ENCODE measurements at places on chromosomes 2 and 18.

- no peak for DNase-seq
These were observed 133.1 kb downstream of the COPS8 start for GRCh38 chr2:237218756-237219155.

- DNase-seq = no peak
These were observed 31.4 kb upstream of the TMEM177 start for GRCh38 chr2:119647440-119648169.

- DNase-seq = no peak
These were observed 21.2 kb upstream of the HNMT start for GRCh38 chr2:137942833-137943677.

DNA sequence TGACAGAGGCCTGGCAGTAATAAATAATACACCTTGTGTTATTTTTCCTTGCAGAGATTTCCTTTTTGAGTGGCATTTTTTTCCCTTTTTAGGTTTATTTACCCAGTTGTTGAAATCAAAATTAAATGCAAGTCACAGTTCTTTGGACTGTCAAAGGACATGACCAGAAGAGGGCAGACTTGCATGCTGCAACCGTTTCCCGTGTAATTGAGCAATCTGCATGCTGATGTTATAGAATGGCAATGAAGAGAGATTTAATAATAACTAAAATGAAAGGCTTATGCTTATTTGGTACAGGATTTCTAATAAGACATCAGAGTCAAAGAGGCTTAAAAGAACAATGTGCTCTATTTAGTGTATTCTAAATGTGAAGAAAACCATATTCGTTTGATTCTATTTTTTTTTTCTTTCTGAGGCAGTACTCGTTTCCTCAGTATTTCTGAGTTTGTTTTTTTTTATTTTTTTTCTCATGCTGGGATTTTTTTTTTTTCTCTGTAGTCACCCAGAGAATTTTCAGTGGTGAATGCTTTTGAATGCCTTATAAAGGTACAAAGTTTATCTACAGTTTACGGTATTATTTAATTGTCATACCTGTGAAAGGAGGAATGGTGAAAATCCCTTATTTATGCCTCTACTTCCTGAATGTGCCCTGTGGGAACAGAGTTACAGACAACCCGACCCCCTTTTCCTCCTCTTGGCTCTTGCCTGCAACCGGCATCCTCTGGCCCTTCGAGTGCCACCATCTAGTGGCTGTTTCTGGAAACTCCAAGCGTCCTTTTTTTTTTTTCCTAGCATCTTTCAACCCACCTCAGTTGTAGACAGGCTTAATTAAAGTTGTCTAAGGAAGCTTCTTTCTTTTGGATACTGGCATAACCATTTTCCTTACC is 368.5 kb downstream of the LRRTM1 start:
- no peak for DNase-seq

GRCh38 chr18:59878644-59879043 is 21.2 kb upstream of the PMAIP1 start:
- DNase-seq = no peak

DNA sequence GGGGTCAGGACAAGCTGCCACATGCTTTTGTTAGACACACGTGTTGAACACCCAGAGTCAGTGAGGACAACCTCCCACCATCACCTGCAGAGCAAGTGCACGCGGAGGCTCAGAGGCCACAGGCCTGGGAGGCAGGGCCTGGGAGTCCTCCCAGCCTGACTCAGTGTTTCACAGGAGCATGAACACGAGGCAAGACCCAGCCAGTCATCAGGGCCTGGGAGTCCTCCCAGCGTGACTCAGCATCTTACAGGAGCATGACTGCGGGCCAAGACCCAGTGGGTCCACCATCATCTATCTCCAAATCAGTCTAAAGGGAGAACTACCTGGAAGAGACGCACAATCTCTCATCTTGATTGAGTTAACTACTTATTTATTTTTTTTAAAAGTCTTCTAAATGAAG is 112.6 kb upstream of the PXDN start:
- DNase-seq = no peak

DNA sequence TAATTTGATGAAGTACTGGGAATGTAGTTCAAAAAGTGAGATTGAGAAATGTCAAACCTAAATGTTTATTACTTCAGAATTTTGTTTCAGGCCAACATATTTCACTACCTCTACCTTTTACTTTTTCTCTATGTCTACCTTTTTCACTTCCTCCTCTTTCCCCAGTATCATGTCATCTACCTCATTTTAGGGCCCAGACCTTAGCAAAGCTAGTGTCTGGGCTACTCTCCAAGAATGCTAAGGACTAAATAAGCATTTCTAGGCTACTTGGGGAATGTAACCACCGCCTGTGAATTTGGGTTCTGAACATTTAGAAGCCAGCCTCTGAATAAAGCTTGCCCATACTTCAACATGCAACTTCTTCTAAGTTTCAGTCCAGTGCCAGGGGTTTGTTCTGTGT is 330.4 kb downstream of the SLC4A3 start:
- DNase-seq = no peak

- no peak for DNase-seq
These were observed 83.5 kb upstream of the SKOR2 start for GRCh38 chr18:47334966-47335365.

DNA sequence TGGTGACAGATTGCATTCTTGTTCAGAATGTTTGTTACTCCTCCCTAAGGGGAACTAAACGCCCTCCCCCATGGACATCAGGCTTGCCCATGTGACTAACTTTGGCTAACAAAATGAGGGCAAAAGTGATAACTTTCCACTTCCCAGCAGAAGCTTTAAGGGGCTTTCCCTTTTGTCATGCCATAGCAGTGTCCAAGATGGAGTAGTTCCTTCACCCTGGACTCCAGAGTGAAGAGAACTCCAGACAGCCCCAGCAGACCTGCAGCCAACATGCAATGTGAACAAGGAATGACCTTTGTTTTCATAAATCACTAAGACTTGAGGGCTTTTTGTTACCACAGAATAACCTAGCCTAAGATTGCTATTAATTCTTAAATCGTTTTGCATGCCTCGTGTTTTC is 163.5 kb downstream of the ZEB2 start:
- no peak for DNase-seq

GRCh38 chr2:168851674-168852320 is 38.4 kb downstream of the SPC25 start:
- DNase-seq = no peak

GRCh38 chr18:78892721-78893120 is 86.9 kb upstream of the SALL3 start:
- DNase-seq = no peak

DNA sequence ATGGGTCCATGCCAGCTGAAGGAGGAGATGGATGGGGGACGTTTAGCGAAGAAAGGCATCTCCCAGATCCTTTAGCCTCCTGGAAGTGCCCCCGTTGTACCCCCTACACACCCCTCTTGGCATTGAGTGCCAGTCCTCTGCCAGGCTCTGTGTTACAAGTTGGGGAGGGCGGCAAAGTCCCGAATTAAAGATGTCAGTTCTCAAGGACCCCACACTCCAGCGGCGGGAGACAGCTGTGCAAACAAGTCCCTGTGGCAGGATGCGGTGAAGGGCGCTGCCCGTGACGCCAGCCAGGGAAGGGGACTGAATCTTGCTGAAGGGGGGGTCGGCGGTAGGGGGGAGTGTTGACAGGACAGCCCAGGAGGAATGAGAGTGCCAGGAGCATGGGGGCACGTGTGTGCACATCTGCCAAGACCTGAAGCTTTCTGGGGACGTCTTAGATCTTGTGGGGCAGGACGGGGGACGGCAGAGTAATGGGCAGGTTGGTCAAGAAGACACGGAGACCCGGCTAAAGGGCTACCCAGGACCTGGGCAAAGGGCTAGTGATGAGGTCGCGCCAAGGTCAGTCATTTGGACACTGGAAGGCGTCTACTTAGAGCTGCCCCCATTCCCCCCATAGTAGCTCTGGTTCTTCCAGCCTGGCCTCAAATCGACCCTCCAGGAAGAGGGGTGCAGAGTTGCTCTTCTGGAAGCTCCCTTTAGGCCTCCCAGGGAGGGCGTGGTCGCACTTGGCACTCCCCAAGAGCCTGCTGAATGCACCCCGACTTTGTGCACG is 2.8 kb upstream of the CTDSP1 start:
- DNase-seq = peak; percentile 64

GRCh38 chr2:126784045-126784444 is 114.6 kb upstream of the TEX51 start:
- DNase-seq = no peak

GRCh38 chr2:65495251-65495877 is 63.0 kb upstream of the SPRED2 start:
- DNase-seq = no peak

DNA sequence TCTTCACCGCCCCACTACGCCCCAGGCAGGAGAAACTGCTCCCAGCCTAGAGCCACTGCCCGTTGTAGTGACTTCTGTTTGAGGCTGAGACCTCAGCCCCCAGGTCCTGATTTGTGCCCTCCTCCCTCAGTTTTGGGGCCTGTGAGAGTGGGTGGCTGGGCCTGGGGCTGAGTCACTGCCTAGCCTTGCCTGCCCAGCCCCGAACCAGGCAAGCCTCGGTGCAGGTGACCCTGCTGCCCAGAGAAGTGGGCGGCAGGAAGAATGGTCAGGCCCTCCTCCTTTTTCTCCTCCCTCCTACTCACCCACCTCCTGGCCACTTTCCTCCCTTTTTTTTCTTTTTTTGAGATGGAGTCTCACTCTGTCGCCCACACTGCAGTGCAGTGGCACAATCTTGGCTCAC is 66.6 kb downstream of the ZFP36L2 start:
- no peak for DNase-seq

DNA sequence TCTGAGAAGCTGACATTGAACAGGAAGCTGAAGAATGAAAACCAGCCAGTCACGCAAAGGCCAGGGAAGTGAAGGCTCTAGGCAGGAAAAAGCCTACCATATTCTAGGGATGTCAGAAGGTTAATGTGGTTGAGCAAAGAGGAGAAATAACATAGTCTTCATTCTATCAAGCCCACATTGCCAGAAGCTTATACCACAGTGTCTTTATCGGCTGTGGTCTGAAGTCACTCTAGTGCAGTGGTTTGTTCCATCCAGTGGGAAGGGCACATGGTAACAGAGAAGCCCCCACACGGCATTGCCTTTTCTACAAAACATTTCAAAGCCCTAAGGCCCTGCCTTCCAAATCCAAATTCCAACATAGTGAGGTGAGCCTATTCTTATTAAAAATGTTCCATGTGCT is 311.3 kb downstream of the TNS1 start:
- no peak for DNase-seq

- DNase-seq = no peak
These were observed 233.8 kb upstream of the PIK3C3 start for GRCh38 chr18:41721103-41721790.

- DNase-seq = no peak
These were observed 68.2 kb upstream of the CXCR4 start for GRCh38 chr2:136185981-136186776.

DNA sequence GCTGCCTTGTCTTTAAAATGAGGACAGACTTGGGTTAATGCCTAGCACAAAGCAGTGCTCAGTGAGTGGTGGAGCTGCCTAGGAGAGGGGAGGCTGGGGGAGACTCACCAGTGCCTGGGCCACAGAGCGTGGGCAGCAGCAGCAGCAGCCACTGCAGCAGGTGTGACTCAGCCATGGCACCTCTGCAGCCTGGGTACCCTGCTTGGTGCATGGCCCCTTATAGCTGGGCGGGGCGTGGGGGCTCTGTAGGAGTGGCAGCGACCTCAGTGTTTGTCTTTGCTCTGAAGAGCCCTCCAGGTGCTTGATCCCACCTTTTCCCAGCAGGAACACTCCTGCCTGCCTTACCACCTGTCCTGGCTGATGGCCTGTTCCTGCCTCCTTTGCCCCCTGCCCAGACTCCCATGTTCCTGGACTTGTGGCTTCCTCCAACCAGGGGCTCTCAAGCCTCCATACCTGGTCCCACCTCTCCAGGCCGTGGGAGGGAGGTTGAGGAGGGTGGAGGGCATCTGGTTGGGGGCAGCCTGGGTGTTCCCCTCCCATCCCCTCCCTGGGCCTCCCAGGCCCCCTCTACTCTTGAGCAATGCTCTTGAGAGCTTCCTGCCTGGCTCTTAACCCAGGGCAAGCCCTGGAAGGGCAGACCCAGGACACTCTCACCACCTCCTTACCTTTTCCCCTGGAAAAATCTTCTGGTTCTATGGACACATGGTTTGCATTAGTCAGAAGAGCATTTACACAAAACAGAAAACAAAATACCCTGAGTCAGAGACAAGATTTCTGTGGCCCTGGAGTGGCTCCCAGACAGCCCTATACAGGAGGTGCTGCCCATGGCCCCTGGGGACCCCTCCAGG is at the start of gene SFTPB:
Gene SFTPB (minus strand): TSS at position 191 of the 848 bp plus-strand sequence. CDS start 16 bp downstream, at position 175.
- no peak for DNase-seq

GRCh38 chr18:8627107-8627472 is 17.9 kb downstream of the RAB12 start:
- DNase-seq = no peak

- DNase-seq = no peak
These were observed 43.4 kb downstream of the COLEC12 start for GRCh38 chr18:457140-457519.

DNA sequence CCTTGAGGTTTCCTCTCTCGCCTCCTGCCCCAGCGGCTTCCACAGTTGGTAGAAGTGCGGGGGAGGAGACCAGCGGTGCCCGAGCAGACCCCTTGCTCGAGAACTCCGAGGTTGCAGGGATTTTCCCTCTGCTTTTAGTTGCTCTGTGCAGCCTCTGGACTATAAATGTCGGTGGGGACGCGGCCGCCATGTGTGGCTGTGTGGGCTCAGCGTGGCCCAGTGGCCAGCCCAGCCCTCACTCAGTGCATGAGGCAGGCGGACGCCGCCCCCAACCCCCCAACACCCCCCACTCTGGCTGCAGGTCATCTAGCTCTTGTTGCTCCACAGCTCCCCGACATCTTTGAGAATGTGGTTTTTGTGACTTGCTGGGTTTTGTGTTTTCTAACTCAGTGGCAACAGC is 15.3 kb upstream of the D2HGDH start:
- no peak for DNase-seq

DNA sequence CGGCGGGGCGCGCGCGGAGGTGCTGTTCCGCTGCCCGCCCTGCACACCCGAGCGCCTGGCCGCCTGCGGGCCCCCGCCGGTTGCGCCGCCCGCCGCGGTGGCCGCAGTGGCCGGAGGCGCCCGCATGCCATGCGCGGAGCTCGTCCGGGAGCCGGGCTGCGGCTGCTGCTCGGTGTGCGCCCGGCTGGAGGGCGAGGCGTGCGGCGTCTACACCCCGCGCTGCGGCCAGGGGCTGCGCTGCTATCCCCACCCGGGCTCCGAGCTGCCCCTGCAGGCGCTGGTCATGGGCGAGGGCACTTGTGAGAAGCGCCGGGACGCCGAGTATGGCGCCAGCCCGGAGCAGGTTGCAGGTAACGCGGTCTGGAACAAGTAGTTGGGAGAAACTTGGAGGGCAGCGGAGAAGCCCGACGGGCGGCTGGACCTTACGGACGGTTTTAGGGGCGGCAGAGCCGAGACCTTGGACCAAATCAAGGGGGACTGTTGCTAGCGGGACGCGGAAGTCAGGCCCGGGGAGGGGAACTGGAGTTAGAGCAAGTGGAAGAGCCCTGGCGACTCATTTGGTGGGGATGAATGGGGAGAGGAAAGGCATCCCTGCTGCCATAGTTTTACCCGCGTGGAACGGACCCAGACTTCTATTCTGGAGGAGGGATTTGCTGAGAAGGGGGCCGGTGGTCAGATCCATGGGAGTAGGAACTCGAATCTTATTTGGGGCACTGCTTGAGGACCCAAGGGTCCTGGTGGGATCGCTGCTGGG is 573 bp downstream of the IGFBP2 start:
- no peak for DNase-seq

DNA sequence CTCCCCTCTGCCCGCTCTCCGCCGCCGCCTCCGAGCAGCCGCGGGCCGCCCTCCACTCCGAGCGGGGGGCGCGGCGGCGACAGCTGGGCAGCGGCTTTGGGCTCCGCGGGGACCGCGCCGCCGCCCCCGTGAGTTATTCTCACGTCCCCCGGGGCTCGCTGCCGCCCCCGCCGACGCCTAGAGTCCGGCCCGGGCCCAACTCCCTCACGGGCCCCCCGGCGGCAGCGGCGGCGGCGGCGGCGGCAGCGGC is 645 bp downstream of the MIB1 start:
- DNase-seq = peak; percentile 28
